Gastroesophageal sphincter (tissue), 4 donors: ENCODE measurements at places on chromosomes 6 and 20. TPM values are rescaled to one million over a fixed set of nuclear protein-coding genes. Genes with fewer than 3 reads are reported as not detected.

The BPIFB1 gene
- not detected for total RNA-seq

The RTEL1 gene
- 43.7 TPM for total RNA-seq

DNA sequence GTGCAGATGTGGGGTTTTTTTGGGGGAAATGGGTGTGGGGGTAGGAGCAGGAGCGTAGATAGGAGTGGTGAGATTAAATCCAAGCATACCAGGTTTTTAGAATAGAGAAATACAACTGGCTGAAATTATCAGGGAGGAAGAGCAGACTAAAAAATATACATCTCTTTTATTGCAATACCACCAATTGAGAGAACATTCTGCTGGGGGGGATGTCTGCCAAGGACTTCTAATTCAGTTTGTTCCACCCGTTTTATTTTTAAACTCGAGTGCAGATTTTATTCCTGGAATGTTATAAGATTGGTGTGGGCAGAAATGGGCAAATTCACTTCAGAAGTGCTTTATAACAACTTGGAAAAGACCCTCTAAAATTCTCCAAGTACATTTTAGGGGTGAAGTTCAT is 192.7 kb downstream of the GMPR start:
- ATAC-seq: no peak

DNA sequence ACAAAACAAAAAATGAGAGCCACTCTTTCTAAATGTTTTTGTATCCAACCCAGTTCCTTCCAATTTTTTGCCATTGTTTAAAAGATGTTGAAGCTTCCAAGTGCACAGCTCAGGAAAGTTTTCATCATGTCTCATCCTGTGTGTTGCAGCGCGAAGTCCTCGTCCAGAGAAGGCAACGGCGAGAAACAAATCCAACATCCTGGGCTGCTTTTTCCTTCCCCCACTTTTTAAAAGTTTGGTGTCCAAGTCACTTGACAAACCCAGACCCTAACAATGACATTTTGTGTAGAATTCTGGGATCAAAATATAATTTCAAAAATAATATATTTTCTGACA is 92.3 kb downstream of the ANKRD60 start:
- ATAC-seq: no peak

The MUC21 gene
- 0.13 TPM for total RNA-seq

DNA sequence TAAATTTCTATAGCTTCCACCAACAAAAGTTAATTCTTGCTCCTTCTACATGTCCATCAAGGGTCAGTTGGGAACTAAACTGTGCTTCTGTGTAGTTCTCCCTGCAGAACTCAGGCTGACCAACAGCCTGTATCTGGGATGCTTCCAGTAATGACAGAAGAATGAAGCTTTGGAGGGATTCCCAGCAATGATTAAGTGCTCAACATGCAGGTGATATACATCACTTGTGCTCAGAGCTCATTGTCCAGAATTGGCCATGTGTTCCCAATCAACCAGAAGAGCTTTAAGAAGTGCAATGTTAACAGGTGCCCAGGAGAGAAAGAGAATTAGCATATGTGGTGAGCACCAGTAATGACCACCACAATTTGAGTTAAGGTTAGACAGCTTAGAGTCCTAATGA is 37.4 kb upstream of the SNRPB2 start:
- no peak for ATAC-seq

DNA sequence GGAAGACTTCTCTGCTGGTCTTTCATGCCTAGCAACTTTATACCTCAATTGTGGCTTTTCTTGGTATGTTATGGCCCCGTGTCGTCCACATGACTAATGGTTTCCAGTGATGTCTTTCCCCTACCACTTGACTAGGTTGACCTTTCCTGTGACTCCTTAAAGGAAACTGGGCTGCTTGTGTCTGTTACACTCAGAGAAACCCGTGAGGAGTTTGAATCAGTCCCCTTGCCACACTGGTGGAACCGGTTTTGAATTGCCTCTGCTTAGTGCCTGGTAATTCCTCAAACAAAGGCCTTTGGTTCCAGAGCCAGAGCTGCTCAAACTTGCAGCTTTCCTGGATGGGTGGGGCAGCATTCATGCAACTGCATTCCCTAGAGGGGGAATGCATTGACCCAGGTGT is 21.9 kb downstream of the ECT2L start:
- no peak for ATAC-seq

DNA sequence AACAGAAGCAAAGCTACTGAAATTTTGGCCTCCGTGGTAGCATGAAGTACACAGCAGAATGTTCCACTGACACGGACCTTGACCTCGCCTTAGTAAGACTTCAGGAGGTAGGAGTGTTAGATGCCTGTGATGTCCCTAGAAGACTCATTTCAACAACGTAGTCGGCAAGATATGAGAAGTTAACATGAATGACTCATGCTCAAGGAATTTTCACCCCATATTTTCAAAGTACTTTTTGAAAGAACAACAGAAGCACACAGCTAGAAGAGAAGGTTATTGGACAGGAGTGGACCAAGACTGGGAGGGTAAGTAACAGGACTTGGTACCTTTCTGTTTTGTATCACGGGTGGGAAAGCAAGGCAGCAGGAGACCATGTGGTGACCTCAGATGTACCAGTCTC is 78.0 kb downstream of the DZANK1 start:
- no peak for ATAC-seq

- ATAC-seq: no peak
Observed at GRCh38 chr20:19382386-19383340, 170.2 kb downstream of the SLC24A3 start.

GRCh38 chr20:14775778-14776177 is 438.4 kb upstream of the FLRT3 start:
- ATAC-seq: no peak
